ENCODE measurements at places on chromosomes 3 and 15.

GRCh38 chr3:159971311-159971710 lies 17.3 kb upstream of the IL12A start:
- no peak overlapping the region for H3K4me3 ChIP-seq
- no peaks in the 10 kb centered on the region for H3K36me3 ChIP-seq
- no peaks in the 10 kb centered on the region for H3K27me3 ChIP-seq

- no peak overlapping the region for H3K27ac ChIP-seq
- H3K4me1 ChIP-seq = peaks cover 11% of the 10 kb centered on the region
- no peak for DNase-seq
- H3K36me3 ChIP-seq = no peaks in the 10 kb centered on the region
- no peak overlapping the region for H3K4me3 ChIP-seq
- no peaks in the 10 kb centered on the region for H3K27me3 ChIP-seq
These were observed 330.3 kb upstream of the THBS1 start for GRCh38 chr15:39250460-39251186.

GRCh38 chr15:60563539-60564404 lies 84.8 kb upstream of the ICE2 start:
- no peaks in the 10 kb centered on the region for H3K36me3 ChIP-seq
- no peaks in the 10 kb centered on the region for H3K27me3 ChIP-seq
- no peak overlapping the region for H3K4me3 ChIP-seq
- DNase-seq = no peak

- H3K36me3 ChIP-seq = no peaks in the 10 kb centered on the region
- H3K27me3 ChIP-seq = peaks cover 2% of the 10 kb centered on the region
- H3K27ac ChIP-seq = no peak overlapping the region
These were observed 3.4 kb upstream of the ZBED2 start for GRCh38 chr3:111598552-111598951.

DNA sequence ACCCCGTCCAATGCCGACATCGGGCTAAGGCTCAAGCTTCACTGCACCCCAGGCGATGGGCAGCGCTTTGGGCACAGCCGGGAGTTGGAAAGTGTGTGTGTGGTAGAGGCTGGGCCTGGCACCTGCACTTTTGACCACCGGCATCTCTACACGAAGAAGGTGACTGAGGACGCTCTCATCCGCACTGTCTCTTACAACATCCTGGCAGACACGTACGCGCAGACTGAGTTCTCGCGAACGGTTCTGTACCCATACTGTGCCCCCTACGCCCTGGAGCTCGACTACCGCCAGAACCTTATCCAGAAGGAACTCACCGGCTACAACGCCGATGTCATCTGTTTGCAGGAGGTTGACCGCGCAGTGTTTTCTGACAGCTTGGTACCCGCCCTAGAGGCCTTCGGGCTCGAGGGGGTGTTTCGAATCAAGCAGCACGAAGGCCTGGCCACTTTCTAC lies 1.0 kb downstream of the PDE12 start:
- peaks cover 18% of the 10 kb centered on the region for H3K4me1 ChIP-seq
- H3K36me3 ChIP-seq = peaks cover 15% of the 10 kb centered on the region
- DNase-seq = peak; percentile 17
- peak overlapping the region; percentile 41 for H3K27ac ChIP-seq
- peak overlapping the region; percentile 95 for H3K4me3 ChIP-seq

- H3K36me3 ChIP-seq = no peaks in the 10 kb centered on the region
- H3K27me3 ChIP-seq = no peaks in the 10 kb centered on the region
- H3K4me3 ChIP-seq = no peak overlapping the region
- H3K27ac ChIP-seq = no peak overlapping the region
These were observed 169.5 kb downstream of the ATP10A start for GRCh38 chr15:25693321-25694238.

DNA sequence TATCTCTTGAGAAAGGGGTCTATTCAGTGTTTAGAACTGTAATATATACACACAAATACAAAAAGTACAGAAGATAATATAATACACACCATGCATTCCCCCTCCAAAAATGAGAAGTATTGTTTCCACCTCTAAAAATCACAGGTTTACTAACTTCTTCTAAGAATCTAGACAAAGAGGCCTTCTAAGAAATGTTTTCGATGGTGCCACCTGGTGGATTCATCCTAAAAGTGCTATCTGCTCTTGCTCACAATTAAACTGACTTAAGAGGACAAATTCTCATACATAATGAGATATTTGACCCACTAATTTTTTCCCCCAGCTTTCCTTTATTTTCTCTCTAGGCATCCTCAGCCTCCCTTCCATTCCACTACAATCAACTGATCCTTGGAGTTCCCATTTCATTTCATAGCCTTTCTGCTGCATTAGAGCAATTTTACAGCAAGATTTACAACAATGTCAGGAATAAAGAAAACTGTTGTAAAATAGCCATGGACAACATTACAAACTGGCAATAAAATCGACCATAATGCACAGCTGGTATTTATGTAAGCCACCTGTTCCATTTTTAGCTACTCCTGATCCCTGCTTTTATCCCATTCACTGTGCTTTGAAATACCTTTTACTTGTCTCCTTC lies 124.6 kb downstream of the ARRDC4 start:
- no peak overlapping the region for H3K27ac ChIP-seq
- DNase-seq = no peak
- peaks cover 13% of the 10 kb centered on the region for H3K4me1 ChIP-seq
- H3K36me3 ChIP-seq = peaks cover 8% of the 10 kb centered on the region
- H3K4me3 ChIP-seq = no peak overlapping the region
- H3K27me3 ChIP-seq = no peaks in the 10 kb centered on the region

- no peak for DNase-seq
- no peaks in the 10 kb centered on the region for H3K36me3 ChIP-seq
- H3K4me3 ChIP-seq = no peak overlapping the region
- no peaks in the 10 kb centered on the region for H3K27me3 ChIP-seq
- H3K27ac ChIP-seq = 0 out of 2 replicates have a peak overlapping the region, but pooled peaks have one; percentile 7
These were observed 5.7 kb downstream of the FILIP1L start for GRCh38 chr3:100108464-100109079.

DNA sequence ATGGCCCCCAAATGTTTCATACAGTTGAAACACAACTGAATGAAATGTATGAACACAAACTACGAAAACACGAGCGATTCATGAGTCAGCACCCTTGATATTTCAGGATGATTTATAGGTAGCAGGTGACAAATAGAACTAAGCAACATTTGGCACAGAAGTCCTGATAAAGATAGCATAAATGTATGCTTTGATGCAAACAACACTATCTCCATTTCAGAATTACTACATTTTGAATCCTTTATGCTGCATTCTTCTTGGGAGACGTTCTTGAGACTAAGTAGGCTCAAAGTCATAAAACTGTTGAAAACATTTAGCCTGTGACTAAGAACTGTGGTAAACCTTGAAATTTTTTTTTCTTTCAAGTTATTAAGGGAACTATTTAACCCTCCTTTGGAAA lies 200.3 kb upstream of the ICE2 start:
- no peak for DNase-seq
- H3K27ac ChIP-seq = no peak overlapping the region
- peaks cover 13% of the 10 kb centered on the region for H3K4me1 ChIP-seq
- no peaks in the 10 kb centered on the region for H3K27me3 ChIP-seq

DNA sequence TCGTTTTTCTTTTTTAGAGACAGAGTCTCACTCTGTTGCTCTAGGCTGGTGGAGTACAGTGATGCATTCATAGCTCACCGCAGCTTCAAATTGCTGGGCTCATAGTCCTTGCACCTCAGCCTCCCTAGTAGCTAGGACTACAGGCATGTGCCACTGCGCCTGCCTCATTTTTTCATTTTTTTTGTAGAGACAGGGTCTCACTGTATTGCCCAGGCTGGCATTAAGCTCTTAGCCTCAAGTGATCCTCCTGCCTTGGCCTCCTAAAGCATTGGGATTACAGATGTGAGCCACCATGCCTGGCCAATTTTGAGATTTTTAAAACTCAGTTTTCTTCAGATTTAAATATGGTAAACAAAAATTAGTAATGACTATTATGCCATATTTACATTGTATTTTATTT lies 29.0 kb downstream of the SKIL start:
- no peaks in the 10 kb centered on the region for H3K27me3 ChIP-seq
- no peaks in the 10 kb centered on the region for H3K4me1 ChIP-seq
- no peak for DNase-seq
- H3K36me3 ChIP-seq = peaks cover 79% of the 10 kb centered on the region
- no peak overlapping the region for H3K4me3 ChIP-seq

DNA sequence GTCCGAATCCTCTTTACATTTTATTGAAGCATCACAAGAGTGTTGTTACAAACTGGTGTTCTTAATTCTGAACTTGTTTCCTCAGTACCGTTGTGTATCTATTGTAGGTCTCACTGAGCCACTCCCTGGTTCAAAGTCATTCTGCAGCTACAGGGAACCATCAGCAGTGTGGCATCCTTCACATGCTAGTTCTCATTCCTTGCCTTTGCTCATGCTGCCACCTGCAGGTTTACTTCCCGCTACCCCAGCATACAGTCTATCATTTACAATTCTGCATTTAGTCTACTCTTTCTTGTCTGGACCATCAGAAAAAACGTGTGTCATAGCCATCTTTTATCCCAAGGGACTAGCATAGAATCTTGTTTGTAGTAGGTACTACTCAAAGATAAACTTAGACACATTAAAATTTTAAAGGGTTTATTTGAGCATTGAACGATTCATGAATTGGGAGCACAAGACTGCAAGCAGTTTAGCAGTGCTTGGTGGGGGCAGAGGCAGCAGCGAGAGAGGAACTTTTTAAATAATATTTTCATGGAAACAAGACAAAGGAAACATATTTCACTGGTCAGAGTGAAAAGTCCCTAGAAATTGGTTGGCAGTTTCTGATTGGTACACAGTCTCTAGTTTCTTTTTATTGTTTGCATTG lies 402.1 kb downstream of the CADM2 start:
- no peaks in the 10 kb centered on the region for H3K27me3 ChIP-seq
- H3K4me1 ChIP-seq = peaks cover 3% of the 10 kb centered on the region
- H3K27ac ChIP-seq = no peak overlapping the region
- H3K36me3 ChIP-seq = no peaks in the 10 kb centered on the region

DNA sequence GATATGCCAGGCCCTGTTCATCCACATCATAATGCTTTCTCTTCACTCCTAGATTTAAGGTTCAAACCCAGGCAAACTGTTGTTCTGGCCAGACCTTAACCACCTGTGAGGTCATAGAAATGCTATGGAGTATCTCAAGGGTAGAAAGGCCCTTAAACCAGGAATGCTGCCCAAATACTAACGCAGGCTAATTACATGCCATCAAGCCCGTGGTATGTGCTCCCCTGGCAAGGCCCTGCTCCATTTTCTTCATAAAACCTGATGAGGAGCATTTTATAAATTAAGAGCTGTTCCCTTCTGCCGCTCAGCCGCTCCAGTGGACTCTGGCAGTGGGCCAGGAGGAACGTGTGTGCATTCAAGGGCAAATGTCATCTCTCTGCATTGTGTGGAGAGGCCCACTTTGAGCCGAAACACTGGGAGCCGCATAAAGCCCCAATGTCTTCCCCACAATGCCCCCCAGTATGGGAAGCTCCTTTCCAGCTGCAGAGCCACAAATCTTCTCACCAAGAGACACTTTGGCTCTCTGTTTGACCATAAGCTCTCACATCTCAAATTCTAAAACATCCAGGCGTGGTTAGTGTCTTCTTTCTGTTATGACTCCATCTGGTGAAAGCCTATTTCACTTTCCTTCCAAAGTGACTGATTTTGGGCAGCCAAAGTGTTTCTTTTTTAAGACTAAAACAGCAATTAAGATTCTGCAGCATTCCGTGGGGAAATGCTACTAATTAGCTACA lies 210.8 kb upstream of the NR2E3 start:
- H3K36me3 ChIP-seq = peaks cover 9% of the 10 kb centered on the region
- H3K4me3 ChIP-seq = no peak overlapping the region
- H3K27me3 ChIP-seq = no peaks in the 10 kb centered on the region

- no peaks in the 10 kb centered on the region for H3K27me3 ChIP-seq
- no peak overlapping the region for H3K27ac ChIP-seq
- H3K4me3 ChIP-seq = no peak overlapping the region
- H3K4me1 ChIP-seq = no peaks in the 10 kb centered on the region
These were observed 47.3 kb upstream of the XRN1 start for GRCh38 chr3:142495103-142495502.

DNA sequence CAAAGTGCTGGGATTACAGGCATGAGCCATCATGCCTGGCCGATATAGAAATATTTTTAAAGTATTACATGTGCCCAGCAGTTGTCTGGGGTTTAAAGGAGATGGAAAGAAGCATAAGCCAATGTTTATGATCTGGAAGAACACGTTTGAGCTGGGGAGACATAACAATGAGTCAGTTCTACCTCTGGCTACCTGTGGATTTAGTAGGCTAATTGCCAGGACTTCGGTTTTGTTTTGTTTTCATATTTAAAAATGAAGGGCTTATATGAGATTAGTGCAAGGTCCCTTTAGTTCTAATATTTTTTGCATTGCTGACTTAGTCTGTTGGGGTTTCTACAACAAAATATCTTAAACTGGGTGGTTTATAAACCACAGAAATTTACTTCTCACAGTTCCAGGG lies 22.9 kb upstream of the TNFSF10 start:
- H3K4me3 ChIP-seq = no peak overlapping the region
- no peak overlapping the region for H3K27ac ChIP-seq
- no peak for DNase-seq
- H3K36me3 ChIP-seq = no peaks in the 10 kb centered on the region
- no peaks in the 10 kb centered on the region for H3K27me3 ChIP-seq

- no peak for DNase-seq
- peaks cover 29% of the 10 kb centered on the region for H3K27me3 ChIP-seq
- H3K4me1 ChIP-seq = peaks cover 53% of the 10 kb centered on the region
These were observed 553.5 kb upstream of the CCDC54 start for GRCh38 chr3:106823701-106824100.

DNA sequence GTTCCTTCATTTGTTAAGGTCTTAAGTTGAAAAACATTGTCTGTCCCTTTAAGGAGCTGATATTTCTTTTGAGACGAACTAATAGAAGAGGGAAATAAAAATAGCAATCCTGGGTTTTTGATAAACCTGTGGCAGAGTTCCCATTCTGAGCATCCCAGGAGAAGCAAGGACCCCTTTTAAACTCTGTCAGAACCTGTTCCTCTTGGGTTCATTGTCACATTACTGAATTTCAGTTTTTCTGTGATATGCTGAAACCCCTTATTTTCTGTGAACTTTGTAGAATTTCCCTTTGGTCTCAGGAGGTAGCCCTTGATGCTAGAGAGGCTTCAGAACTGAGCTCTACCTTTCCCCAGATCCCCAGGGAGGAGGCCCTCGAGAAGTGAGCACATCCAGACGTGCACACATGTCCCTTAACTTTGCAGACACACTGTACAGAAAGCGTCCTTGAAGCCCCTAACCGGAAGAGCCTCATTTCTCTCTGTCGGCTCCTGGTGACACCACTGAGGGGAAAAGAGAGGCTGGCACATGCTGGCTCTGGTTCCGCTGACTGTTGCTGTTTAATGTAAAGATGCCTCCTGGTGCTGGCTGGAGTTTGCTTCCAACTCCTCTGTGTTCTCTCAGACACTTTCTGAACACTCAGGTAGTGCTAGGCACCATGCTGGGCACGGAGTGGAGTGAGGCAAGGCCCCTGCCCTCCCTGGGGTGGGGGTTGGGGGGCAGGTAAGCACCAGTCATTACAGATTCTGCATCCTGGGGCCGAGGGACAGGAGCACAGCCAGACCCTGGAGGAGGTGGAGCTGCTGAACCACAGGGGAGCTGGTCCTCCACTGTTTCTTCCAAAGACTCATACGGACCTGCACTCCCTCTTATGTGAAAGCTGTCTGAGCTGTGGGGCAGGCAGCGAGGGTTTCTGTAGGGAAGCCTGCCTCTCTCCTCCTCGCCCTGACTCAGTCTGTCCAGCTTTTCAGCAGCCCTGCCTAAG lies 77.5 kb downstream of the CHDH start:
- no peak for DNase-seq
- peaks cover 12% of the 10 kb centered on the region for H3K4me1 ChIP-seq
- H3K27ac ChIP-seq = no peak overlapping the region

All from WTC11 (cell line).